Stimulated activated CD4-positive, alpha-beta T cell treated with anti-CD3 and anti-CD28 coated beads, Interleukin-12 subunit alpha, Interleukin-12 subunit beta, amount 100 ng/mL, for 4 hours (primary cell): ENCODE measurements at places on chromosomes 7 and 10.

DNA sequence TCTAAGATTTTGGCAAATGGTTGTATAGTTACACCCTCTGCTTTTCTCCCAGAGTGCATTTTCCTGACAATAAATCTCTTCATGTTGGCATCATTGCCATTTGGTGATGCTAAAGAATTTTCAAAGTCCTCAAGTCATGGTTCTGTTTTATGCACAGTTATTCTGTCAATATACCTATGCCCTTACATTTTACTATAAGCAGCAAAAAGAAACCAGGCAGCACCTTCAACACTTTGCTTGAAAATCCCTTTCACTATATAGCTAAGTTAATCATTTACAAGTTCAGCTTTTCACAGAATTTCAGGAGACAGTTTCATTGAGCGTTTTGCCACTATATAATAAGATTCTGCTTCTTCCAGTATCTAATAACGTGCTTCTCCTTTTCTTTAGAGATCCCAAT, 22.6 kb downstream of the FIGNL1 start:
- no peak for DNase-seq

DNA sequence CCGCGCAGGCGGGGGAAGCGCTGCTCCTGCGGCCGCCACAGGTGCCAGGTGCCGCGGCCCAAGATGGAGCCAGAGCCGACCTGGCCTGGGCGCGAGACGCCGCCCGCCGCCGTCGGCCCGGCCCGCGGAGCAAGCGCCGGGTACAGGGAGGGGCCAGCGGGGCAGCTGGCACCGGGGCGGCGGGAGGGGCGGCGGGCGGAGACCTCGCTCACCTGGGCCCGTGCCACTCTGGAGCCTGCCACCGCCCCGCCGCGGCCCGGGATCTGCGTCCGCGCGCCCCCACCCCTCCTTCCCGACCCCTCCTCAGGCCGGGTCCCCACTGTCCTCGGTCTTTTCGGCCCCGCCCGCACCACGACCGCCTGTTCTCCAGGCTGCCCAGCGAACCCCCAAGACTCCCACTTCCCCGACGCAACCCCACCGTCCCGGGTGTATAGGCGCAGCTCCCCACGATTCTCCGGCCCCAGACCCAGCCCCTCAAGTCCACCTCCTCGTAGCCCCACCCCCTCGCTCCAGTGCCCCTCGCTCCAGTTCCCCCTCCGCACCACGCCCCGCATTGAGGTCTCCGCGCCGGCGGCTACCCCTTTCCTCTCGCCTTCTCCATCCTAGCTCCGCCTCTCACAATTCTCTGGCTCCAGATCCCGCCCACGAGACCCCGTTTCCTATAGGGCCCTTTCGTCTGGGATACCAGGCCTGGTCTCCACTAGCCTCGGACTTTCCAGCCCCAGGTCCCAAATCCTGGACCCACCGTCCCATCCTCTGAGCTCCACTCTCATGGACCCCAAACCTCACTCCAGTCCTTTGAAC, at the start of gene GPRIN2:
GPRIN2 (minus strand) TSS at position 144 of the 804 bp plus-strand sequence. CDS start 5,922 bp downstream, outside the sequence.
- no peak for DNase-seq

DNA sequence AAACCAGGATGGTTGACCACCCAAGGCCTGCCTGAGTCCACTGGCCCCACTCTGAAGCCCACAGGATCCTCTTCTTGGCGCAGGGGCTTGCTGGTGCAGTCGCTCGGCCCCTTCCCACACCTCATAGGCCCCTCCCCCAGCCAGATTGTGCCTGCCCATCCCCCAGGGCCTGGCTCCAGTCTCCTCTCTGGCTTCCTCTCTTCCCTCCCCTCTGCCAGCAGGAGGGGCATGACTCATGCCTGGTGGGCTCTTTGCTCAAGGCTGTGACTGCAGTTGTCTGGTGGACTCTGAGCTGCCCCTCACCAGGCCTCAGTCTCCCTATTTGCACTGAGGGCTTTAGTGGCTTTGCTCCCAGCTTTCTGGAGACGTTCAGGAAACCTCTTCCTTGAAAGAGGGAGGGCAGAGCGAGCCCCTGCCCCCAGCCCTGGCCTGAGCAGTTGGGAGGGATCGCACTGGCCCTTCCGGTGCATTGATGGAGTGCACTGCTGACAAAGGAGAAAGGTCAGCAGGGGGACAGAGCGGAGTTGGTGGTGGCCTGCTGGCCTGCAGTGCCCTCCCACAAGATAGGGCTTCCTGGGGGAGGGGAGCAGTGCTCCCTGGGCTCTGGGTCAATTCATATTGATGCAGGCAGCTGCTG, 60.7 kb downstream of the ZMIZ1 start:
- no peak for DNase-seq

DNA sequence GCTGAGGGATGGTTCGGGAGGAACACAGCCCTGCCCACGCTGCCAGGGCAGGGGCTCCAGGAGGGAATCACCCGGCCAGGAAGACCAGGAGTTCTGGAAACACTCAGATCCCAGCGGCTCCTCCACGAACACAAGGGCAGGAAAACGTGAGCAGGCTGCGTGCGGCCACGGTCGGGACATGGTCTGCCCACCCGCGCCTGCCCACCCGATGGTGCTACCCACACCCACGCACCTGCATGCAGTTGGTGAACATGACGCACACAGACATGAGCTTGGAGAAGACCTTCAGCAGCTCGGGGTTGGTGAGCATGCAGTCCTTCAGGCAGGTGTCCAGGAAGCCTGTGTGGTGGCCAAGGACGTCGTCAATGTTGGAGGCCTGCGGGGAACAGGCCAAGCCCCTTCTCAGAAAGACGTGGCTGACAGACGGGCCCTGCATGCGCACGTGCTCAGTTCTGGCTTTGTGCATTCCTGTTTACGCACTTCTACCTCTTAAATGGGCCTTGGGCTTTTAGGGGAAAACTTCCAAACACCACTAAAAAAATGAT, 6.2 kb upstream of the ADAM8 start:
- no peak for DNase-seq

- DNase-seq, result no peak
These were observed 333.3 kb downstream of the SDK1 start for GRCh38 chr7:3634396-3634795.

DNA sequence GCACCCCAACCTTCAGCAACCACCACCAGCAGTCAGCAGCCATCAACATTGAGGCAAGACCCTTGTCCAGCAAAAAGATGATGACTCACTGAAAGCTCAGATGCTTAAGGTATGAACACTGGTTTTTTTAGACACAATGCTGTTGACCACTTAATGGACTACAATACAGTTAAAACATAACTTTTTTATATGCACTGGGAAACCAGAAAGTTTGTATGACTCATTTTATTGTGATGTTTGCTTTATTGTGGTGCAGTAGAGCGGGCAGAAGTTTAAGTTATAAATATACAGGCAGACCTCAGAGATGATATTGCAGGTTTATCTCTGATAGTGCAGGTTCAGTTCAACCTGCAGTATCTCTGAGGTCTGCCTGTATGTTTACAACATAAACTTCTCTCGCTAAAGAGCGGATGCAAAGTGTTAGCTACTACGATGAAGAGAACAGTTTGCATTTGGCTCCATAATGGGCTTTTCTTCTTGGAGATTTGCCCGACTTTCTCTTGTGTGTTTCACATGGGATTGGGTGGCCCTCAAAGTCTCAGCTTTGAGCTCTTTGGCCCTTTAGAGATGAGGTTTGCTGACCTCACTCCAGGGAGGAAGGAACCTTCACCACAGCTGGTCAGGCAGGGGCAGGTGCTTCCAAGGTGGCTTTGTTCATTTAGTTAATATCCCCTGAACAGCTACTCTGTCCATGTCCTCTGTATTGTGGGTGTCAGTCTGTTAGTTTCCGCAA, 84.4 kb upstream of the SHH start:
- DNase-seq, result no peak

- DNase-seq, result no peak
These were observed 28.2 kb downstream of the AP5Z1 start for GRCh38 chr7:4803397-4804241.

DNA sequence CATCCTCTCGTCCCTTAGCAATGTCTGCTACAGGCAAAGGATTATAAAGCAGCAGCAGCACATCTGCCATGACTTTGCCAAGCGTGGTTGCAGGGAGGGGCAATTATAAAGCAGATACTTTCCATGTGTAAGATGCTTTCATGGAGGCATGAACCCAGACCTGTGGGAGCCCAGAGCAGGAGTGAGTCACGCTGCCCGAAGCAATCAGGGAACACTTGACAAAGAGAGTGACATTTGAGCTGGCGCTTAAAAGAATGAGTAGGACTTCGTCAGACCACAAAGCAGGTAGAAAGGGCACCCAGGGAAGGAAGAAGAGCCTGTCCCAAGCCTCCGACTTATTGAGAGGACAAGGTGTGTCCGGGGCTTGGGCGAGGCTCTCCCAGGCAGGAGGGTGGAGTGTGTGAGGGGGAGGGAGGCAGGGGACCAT, 147.2 kb downstream of the MYOF start:
- no peak for DNase-seq

DNA sequence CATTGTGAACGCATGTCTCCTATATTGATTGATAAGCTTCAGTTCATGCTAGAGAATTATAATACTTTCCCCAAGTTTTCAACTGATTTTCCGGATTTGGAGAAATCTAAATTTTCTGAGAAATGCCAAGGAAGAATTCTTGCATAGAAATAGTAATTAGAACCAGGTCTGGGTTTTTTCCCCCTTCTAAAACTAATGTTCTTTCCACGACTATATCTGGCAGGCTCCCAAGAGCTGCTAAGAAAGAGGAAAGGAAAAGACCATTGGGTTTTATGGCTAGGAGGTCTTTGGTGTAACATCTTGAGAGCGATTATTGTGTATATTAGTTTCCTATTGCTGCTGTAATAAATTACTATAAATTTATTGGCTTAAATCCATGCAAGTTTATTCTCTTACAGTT, 71.8 kb upstream of the CACNB2 start:
- no peak for DNase-seq

- no peak for DNase-seq
These were observed 102.7 kb upstream of the C7orf33 start for GRCh38 chr7:148487912-148488311.

- no peak for DNase-seq
These were observed 199.7 kb downstream of the MLLT10 start for GRCh38 chr10:21733710-21734109.

GRCh38 chr7:129188892-129189660, 643 bp downstream of the SMO start:
- DNase-seq, result no peak

DNA sequence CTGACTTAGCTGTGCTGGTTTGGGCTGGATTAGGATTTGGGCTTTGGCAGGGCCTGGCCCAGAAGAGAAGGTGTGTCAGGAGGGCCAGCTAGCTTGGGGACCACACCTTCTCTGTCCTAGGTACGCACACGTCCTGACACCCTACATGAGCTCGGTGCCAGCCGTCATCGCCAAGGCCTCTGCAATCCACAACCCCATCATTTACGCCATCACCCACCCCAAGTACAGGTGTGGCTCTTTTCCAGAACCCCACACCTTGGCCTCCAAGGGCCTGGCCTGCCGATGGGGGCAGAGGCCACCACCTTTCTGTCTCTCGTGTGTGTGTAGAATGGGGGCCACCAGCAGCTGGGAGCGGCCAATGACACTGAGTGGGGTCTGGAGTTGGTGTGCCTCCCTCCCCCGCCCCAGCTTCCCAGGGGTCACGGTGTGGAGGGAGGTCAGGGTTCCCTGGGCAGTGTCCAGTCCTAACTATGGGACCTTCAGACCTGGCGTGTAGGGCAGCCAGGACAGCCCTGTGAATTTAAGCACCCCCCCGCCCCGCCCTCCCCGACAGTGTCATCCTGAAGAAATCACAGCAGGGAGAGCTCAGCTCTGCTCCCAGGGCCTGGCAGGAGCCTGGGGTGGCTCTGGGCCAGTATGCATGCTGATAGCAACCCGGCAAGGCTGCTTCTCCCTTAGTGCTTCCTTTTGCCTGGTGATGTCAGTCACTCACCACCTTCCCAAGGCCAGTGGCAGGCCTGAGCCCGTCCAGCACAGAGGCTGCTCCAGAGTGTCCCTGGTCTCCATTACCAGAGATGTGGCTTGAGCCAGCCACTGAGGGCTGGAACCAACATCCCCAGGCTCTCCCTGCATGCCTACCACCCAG, 6.9 kb upstream of the LDB3 start:
- DNase-seq, result no peak

DNA sequence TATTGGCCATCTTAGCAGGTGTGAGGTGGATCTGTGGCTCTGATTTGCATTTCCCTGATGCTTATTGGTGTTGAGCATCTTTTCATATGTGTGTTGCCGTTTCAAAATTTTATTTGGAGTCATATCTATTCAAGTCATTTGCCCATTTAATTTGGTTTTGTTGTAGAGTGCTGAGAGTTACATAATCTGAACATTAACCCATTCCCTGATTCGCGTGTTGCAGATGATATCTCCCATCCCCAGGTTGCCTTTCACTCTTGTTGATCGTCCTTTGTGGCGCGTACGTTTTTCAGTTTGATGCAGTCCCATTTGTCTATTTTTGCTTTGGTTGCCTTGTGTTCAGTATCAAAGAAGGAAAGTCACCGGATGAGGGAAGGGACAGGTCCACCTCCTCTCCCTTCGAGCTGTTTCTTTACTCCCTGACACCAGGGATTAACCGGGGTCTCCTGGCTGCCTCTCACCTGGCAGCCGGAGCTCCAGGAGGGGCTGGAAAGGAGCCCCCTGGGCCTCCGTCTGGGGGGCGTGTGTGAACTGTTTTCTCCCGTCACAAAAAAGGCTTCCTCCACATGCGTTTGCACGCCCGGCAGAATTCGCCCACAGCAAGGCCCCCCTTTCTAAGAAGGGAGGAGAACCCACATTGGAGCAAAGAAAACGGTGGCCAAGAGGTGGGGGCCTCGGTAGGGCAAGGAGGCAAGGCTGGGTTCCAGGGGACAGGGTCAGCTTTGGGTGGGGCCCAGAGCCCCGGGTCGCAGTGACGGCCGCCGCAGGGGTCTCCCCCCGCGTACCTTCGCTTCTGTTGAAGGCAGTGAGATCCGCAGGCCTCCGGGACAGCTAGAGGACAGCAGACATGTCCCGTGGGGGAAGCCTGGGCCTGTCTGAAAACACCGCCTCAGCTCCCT, 8.3 kb downstream of the MNX1 start:
- no peak for DNase-seq

DNA sequence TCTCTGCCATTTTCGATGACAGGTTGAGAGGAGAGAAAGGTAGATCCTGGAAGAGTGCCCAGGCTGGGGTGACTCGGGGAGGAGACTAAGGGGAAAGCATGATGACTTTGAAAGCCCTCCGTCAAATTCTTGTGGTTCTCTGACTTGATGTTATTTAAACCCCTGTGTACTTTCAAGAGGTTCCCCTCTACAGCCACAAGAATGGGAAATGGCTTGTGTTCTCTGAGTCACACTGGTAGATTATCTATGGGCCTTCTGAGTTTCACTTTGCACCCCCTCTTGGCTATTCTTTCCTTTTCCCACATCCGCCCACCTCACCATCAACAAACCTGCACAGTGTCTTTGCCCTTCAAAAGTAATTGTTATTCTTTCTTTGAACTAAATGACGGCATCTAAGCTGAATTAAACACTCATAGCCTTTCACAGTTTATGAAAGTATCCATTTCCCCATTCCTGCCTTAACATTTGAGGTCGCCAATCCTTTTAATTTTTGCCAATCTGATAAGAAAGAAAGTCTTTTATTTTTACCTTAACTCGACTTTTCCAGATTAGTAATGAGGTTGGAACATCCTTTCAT, 24.1 kb downstream of the PRF1 start:
- peak; percentile 43 for DNase-seq

- DNase-seq, result no peak
These were observed 370.9 kb downstream of the SORCS1 start for GRCh38 chr10:106793617-106794016.

GRCh38 chr10:18075881-18076280, 64.3 kb upstream of the CACNB2 start:
- no peak for DNase-seq
